Inflammatory macrophage treated with lipopolysaccharide for 4 hours (primary cell): ENCODE measurements at places on chromosomes 3 and 15.

GRCh38 chr15:53331328-53332190 lies 427.9 kb downstream of the WDR72 start:
- DNase-seq: no peak

DNA sequence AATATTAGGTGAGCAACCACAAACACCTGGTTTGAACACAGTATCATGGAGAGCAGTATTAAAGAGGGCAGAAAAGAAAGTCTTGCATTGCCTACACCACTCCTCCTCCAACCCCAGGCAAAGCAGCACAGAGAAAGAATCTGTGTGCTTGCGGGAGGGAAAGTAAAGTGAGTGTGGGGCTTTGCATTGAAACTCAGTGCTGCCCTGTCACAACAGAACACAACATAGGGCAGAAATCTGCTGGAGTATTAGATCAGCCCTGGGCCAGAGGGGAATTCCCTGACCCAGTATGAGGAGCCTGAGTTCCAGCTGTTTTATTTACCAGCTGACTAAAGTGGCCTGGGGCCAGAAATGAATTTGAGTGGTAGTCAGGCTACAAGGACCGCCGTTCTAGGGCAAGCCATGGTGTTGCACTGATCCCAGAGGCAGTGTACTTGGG lies 75.5 kb downstream of the SPATA16 start:
- no peak for DNase-seq

- DNase-seq: no peak
These were observed 23.1 kb upstream of the MITF start for GRCh38 chr3:69716119-69716518.

DNA sequence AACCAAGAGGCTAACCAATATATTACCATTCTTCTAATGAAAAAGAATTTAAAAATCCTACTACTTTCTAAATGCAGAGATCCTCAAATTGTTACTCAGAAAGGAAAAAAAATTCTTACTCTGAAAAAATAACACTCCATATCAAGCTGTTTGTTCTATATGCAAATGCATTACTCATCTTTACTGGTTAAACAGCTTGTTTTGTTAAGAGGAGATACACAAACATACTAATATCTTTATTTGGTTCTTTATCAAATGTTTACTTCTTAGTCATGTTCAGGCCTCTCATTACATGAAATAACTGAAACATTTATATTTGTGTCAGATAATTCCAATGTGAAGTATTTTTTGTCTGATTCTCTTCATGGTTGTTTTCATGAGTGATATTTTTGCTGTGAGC lies 146.8 kb downstream of the PCCB start:
- no peak for DNase-seq

DNA sequence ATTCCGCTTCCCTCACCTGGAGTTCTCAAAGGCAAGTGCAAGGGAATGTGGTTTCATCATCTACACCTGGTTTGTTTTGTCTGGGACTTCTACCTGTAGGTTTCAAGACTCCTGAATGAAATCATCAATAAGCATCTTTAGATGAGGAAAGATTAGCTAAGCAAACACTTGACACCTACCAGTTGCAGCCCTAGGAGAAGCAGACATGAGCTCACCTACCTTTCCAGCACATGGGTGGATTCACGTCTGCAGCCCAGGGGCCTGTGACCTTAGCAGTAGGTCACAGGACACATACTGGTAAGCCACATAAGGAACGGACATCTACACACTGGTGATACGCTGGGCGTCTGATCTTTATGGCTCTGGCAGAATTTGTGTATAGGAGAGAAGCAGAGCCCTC lies 26.7 kb downstream of the SLCO2A1 start:
- DNase-seq: no peak

- DNase-seq: no peak
These were observed 56.5 kb upstream of the SLC6A1 start for GRCh38 chr3:10935846-10936631.

GRCh38 chr15:83928392-83928734 lies 274.4 kb downstream of the ADAMTSL3 start:
- no peak for DNase-seq

DNA sequence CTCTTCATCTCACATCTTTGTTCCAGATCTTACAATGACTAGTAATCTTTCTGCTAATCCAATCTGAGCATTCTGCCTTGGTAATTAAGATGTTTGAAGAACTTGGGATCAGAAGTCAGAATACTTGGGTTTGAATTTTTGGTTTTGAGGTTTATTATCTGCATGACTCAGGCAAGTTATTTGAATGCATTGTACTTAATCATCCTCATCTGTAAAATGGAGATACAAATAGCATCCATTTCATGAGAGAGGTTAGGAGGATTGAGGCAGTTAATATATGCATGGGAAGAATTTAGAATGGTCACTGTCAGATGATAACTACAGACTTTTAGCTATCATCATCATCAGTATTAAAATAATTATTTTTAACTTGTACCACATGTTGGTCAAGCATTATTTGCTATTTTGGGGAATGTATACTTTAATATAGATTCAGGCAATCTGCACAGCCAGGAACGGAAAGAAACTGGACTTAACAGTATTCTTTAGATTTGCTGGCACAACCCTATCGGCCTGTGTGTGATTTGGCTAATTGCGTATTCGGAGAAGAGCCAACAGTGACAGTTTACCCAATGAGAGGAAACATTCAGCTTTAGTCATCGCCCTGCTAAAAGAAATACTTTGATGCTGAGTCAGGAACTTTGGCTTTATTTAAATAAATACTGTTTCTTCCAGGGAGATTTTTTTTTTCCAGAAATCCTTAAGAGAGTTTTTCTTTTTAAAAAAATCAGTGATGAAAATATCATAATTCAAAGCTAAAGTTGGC lies 600.0 kb downstream of the ROBO1 start:
- DNase-seq: no peak

GRCh38 chr15:27670486-27671209 lies 428.5 kb downstream of the OCA2 start:
- no peak for DNase-seq

DNA sequence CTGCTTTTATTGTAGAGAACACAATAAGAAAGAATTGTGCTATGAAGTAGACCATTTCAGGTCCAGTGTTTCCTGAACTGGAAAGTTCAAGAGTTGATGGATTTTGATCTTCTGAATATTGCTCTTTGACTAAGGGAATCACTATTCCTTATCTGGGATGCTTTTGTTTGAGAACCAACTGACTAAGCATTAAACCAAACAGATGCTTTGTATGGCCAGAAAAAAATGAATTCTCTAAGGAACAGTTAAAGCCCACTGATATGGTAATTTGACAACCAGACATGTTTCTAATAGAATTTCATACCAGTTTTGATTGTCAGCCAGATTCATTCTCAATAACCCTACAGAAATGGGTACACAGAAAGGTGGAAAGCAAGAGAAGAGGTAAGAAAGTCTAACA lies 67.5 kb upstream of the CADPS start:
- no peak for DNase-seq

DNA sequence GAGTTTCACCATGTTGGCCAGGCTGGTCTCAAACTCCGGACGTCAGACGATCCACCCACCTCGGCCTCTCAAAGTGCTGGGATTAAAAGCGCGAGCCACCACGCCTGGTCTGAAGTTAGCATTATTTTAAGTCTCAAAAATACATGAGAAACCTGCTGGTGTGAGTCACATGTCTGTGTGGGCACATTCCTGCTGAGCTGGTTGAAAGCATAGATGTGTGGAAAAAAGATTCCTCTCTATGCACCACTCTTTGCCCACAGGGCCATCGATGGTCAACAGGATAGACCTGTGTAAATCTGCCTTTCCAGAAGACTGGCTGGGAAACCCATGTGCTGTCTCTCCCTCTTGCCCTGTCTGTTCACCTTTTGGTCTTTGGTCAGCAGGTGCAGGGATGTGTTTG lies 63.5 kb downstream of the CHRD start:
- DNase-seq: no peak

DNA sequence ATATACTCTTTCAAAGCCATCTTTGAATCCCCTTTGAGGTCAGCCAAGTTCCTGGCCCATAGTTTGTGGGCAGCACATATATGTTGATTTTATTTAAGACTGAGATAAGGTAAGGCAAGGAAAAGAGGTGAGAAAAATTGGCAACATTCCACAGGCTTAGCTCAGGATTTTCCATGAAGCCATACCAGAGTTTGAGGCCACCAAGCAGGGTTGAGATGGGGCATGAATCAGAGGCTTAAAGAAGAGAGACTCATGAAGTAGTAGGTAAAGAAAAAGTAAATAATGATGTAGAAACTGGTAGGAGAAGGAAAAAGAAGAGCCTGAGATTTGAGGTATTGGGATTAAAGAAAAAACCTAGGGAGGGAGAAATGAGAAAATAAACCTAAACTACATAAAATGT lies 89.2 kb downstream of the MYO5A start:
- DNase-seq: no peak

- peak; percentile 56 for DNase-seq
These were observed 24.1 kb downstream of the GABPB1 start for GRCh38 chr15:50330921-50331320.

GRCh38 chr3:38916706-38917105 lies 100.7 kb upstream of the SCN10A start:
- DNase-seq: no peak

GRCh38 chr3:23804441-23805209 lies 1.1 kb upstream of the UBE2E1 start:
- DNase-seq: no peak

DNA sequence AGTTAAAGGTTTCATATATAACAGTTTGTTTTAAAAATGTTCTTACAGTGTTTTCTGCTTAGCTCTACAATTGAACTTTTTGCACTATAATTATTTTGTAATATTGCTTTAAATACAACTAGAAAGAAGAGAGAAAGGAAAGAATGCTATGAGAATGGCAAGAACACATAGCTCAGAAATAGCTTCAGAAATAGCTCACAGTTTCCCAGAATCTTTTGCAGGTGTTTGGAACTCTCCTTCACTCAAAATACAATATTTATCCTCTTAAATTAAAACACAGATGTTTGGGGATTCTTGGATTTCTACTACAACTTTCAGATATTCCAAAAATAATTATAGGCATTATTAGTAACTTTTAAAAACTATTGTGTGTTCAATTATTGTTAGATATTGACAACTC lies 658.0 kb upstream of the DPPA4 start:
- DNase-seq: no peak

GRCh38 chr3:152331998-152332397 lies 63.3 kb downstream of the MBNL1 start:
- DNase-seq: no peak

DNA sequence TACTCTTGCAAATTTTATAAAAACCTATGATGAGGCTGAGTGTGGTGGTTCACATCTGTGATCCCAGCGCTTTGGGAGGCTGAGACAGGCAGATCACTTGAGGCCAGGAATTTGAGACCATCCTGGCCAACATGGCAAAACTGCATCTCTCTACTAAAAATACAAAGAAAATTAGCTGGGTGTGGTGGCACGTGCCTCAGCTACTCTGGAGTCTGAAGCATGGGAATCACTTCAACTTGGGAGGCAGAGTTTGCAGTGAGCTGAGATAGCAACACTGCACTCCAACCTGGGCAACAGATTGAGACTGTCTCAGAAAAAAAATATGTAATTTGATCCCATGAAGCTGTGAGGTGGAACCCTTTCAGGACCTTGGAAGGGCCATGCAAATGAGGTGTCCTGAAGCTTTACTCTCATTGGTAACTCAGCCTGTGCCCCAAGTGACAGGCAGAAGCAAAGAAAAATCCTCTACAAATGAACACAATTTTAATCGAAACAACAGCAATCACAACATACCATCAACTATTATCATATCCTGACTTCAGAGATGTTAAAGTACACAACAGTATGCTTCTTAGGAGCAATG lies 84.6 kb upstream of the CDV3 start:
- no peak for DNase-seq

DNA sequence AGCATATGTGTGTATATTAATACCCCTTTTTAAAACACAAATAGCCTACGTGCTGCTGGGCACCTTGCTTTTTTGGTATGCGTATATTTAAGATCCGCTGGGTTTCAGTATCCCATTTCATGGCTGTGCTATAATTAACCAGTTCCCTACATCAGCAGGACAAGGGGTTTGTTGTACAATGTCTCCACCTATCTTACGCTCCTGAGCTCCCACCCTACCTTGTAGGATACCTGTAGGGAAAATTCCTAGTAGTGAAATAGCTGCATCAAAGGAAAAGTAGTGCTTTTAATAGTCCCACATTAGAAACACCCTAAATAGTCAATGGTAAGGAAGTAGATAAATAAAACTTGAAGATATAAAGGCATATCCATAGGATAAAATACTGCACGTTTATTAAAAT lies 1.4 kb downstream of the MAP6D1 start:
- DNase-seq: no peak

DNA sequence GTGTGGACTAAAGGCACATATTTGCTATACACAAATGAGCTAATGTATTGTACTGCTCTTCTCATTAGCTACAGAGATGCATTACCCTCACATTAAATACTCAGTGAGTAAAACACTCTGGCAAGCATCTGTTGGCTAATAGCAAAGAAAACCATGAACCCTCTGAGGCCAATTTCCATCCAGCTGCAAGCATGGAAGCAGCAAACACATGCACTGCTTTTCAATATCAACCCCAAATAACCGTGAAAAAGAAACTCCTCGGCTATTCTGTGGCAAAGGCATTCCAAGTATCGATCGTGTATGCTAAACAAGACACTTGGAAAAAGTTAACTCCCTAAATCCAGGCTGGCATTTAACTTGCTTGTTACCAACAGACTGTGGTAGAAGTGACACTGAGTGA lies 67.0 kb downstream of the PEAK1 start:
- no peak for DNase-seq

GRCh38 chr3:35651426-35651825 lies 12.1 kb downstream of the ARPP21 start:
- no peak for DNase-seq

DNA sequence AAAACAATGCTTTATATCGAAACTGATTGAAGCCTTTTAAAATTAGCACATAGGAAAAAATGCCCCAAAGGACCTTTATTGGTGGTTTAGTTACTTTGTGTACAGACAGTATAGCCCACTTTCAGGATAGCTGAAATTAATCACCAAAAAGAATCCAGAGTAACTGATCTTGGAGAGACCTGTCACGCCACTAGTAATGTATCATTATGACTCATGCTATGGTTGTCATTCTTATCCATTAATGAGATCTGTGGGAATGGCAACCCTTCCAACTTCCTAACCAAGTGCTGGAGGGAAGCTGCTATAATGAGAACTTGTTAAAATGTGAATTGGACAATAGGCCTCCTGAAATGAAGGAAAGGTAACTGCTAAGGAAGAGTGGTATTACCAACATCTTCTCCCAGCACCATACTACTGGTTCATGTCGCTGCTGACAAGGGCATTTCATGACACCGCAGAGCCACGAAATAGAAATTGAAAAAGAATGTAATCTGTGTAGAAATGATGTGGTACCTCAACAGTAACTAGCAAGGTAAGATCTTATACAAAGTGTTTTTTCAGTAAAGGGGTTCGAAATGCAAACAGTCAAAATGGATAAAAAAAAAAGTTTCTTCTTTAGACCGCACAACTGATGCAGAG lies 7.1 kb upstream of the EMC4 start:
- DNase-seq: no peak

GRCh38 chr3:48338635-48339034 lies 5.2 kb upstream of the SPINK8 start:
- no peak for DNase-seq

GRCh38 chr3:104537323-104537722 lies 829.4 kb upstream of the ALCAM start:
- DNase-seq: no peak
